ENCODE measurements at places on chromosomes 1 and 21.

- no peak for DNase-seq
Observed at GRCh38 chr1:78527706-78528105, 36.9 kb downstream of the PTGFR start.

GRCh38 chr21:34337741-34338140, 26.1 kb upstream of the KCNE2 start:
- no peak for DNase-seq

GRCh38 chr1:220770245-220770913, 16.3 kb upstream of the MTARC1 start:
- no peak for DNase-seq

DNA sequence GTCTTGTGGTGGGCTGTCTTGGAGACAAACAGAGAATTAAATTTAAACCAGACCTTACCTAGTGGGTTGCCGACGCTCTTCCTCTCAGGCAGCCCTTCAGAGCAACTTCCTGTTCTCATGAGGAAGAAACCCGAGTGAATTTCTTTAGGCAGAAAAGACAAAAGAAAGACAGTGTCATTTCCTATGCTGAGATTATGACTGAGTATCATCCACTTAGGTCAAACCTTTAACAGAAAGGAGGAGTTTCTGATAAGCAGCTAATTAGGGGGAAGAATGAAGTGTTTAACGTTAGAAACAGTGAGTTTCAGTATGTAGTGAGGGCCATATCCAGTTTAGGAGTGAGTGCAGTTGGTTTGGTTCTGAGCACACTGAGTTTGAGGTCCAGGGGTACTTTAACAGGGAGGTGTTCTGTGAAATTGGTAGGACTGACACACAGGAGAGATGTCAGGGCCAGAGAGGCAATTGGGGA, 38.7 kb downstream of the FASLG start:
- peak; percentile 66 for DNase-seq

- DNase-seq, result no peak
Observed at GRCh38 chr1:119510046-119510445, 3.0 kb downstream of the HSD3B1 start.

GRCh38 chr1:89274411-89274857, 1.8 kb upstream of the GBP5 start:
- DNase-seq, result peak; percentile 82

DNA sequence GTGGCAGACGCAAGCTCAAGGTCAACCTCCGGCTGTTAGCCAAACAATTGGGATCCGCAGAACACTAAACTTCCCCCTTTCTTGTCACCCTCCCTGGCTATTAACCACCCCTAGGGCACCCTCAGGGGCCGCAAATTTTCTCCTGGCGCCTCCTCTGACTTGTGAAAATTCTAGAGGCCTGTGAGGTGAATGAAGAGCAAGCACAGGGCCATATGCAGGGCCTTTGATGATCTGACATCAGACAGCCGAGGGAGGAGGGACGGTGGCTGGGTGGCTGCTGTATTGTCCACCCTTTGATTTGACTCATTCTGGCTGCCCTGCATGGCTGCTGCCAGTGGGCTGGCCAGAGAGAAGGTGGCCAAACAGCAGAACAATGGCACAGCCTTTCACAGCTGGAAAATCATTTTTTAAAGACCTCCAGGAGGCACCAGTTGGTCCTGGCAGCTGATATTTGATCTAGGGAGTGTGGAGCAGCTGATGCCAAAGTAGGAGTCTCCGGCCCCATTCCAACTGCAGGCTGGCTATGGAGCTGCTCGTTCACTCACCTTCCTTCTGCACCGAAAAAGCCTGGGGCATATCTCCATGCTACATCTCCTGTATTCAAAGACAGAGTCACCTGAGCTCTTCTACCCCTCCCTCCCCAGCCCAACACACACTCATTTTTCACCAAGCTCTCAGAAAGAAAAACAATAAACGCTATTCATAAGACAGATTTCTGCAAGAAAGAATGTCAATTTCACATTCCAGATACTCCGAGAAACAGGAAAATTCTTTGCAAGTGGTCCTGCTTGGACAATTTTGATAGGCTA, 44.9 kb upstream of the BARHL2 start:
- no peak for DNase-seq

DNA sequence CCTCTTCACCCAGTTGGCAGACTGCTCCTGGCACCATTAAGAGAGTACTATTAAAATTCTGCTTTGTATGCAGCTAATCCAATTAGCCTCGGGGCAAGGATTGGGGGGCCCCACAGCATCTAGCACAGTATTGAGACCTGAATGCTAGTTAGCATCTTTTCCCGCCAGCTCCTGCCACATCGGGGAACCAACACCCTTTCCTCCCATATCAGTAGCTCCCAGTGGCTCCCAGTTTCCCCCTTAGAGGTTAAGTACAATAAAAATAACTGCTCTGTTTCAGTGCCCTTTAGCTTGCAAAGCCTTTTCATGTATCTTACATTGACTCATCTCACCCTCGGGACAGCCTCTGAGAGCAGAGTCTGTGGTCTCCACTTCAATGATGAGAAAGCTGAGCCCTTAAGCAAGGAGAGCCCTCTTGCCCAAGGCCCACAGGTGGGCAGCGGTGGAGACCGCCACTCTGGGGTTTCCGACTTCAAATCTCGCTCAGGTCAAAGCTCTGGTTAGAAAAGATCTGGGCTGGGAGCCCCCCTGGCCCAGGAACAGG, 4.2 kb upstream of the PMVK start:
- DNase-seq, result no peak

- DNase-seq, result peak; percentile 65
Observed at GRCh38 chr1:203629507-203630082, 3.0 kb downstream of the ATP2B4 start.

- DNase-seq, result no peak
Observed at GRCh38 chr1:161872506-161872905, 106.4 kb downstream of the ATF6 start.

DNA sequence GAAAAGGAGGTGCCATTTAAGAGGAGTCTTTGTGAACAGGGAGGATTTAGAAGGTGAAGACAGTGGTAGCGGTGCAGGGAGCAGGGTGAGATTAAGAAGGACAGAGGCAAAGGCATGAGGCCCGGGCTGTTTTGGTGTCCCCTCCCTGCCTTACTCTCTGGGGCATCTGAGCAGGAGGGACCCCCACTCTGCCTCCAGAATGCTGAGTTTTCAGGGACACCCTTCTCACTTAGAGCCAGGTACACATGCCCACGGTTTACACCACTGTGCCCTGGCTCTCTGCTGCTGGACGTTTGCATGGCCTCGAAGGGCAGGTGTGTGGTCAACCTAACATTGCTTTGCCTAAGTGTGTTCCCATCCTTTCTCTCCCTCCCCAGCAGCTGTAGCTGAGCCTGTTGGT, 20.5 kb upstream of the PARP1 start:
- no peak for DNase-seq

GRCh38 chr1:14624941-14625340, 26.5 kb downstream of the KAZN start:
- DNase-seq, result no peak

DNA sequence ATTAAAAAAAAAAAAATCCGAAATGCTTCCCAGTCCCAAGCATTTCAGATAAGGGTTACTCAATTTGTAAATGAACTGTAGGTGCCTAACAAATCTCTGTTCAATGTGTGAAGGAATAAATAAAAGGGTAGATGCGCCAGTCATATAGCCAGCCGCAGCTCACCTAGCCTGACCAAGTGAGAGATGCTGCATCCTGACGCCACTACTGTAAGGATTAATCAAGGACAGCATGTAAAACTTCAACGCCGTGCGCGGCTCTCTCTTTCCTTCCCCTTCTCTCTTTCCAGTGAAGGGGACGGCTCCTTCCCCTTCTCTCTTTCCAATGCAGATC, 441 bp downstream of the PPT1 start:
- no peak for DNase-seq

GRCh38 chr1:53956308-53957168, 10.4 kb downstream of the LRRC42 start:
- DNase-seq, result no peak

DNA sequence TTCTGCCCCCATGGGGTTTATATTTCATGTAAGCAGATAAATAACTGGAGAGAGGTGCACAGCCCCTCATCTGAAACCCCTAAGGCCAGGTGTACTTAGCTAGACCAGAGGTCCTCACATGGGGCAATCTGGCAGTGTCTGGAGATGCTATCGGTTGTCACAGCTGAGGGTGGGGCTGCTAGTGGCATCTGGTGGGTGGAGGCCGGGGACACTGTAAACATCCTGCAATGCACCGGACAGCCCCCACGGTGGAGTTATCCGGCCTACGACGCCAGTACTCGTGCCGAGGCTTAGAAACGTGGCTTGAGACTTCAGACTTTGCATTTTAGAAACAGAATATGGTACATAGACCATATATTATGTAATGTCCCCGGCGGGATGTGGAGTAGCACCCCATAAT, 186.5 kb upstream of the VAMP3 start:
- DNase-seq, result no peak

DNA sequence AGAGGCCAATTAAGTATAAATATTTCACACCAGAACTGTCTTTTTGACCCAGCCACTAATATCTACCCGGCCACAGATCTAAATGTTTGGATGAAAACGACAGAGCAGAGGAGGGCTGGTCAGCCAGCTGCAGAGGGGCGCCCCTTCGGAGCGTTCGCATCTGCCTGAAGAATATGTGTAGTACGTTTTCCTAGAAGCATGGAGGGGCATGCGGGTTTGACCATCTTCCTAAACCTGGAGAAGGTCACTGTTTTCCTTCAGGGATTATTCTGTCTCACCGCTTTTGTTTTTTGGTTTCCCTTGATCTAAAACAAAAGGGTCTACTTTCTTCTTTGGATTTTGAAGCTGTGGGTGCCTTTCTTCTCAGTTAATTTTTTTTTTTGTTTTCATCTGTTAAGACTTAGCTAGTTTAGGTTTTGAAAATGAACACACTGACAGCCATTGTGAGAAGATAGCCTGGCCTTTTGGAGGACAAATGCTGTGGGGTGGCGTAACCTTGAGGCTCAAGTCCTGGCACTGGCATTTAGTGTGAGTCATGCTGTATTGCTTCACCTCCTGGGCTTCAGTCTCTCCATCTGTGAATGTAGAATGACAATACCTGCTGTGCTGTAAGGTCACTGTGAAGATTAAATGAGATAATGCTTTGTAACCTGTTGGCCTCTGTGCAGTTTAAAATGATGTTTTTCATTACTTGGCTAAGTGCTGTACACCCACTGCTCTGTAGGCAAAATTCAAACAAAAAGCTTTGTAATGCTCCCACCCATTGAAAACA, 74.1 kb upstream of the IRF2BP2 start:
- DNase-seq, result peak; percentile 9
